ENCODE measurements at places on chromosomes 11 and 22.

DNA sequence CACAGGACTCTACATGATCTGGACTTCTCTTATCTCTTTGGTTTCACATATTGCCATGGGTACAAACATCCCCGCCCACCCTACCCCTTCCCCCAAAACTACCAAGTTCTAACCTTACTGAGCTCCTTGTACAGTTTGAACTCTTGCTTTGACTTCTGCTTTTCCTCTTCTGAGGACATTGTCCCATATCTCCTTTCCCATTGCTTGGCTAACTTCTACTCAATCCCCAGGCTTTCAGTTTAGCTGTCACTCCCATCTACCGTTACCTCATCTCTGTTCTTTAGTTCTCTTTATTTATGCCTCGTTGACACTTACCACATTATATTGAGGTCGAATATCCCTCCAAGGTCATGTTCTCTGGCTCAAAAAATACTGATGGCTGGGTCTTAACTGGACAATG is 393.5 kb upstream of the CADM1 start:
- no peak for DNase-seq

- DNase-seq: no peak
Observed at GRCh38 chr11:128283451-128283850, 303.9 kb downstream of the ETS1 start.

- DNase-seq: peak; percentile 52
Observed at GRCh38 chr11:18091731-18092130, 14.2 kb downstream of the SAAL1 start.

GRCh38 chr22:32686354-32686753 is 115.2 kb upstream of the TIMP3 start:
- peak; percentile 31 for DNase-seq

DNA sequence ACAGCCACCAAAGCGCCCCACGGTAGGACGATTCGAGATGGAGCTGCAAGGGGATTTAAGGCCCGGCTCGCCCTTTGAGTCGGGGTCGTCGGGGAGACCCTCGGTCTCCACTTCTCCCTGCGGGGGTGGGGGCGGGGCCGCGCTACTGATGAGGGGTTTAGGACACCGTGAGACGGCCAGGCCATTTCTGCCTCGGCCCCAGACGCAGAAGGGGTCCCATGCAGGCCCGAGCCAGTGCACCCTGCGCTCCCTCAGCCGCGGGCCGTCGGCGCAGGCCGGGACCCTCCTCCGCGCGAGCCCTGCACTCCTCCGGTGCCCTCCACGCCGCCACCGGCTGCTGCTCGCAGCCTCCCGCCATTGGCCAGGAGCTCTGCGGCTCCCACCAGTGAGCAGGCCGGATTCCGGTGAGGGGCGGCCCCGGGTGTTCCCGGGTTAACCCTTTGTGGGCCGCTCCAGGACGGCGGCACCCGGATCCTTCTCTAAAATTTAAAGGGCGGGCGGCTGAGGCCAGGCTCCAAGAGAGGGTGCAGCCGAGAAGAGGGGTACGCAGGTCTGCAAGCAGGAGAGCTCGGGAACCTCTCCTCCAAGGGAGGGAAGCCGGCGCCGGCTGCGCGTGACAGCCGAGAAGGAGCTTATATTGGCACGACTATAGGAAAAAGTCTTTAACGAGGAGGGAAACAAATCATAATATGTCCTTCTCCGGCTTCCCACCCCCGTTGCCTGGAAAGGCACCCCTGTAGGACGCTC is 18.0 kb downstream of the CREB3L1 start:
- DNase-seq: peak; percentile 95

DNA sequence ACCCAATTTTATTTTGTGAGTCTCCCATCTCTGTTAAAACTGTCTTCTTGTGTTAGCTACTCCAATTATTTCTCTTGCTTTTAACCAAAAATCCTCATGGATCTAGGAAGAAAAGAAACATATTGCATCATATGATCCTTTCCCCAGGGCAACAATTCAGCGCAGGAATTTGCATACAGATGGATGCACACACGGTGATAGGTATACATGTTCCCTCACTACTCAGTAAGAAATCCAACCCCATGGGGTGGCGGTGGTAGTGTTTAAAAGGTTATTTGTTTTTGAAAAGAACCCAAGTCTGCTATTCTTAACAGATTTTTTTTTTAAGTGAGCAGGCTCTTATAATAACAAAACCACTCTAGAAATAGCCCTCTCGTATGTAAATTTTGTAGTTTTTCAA is 4.2 kb upstream of the SYN3 start:
- no peak for DNase-seq

DNA sequence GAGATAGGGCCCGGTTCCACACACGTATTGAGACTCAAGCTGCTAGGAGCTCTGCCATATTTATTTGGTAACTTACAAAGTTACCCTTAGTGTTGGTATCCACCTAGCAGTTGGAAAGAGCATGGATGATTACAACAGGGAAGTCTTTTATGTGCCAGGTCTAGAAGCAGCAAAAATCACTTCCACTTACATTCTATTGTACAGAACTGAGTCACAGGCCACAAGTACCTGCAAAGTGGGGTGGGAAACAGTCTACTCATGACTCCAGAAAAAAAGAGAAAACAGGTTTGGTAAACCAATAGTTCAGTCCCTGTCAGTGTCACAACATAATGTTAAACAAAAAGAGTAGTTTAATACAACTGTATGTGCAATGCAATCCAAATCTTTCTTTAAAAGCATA is 279.6 kb upstream of the PITPNB start:
- DNase-seq: no peak

DNA sequence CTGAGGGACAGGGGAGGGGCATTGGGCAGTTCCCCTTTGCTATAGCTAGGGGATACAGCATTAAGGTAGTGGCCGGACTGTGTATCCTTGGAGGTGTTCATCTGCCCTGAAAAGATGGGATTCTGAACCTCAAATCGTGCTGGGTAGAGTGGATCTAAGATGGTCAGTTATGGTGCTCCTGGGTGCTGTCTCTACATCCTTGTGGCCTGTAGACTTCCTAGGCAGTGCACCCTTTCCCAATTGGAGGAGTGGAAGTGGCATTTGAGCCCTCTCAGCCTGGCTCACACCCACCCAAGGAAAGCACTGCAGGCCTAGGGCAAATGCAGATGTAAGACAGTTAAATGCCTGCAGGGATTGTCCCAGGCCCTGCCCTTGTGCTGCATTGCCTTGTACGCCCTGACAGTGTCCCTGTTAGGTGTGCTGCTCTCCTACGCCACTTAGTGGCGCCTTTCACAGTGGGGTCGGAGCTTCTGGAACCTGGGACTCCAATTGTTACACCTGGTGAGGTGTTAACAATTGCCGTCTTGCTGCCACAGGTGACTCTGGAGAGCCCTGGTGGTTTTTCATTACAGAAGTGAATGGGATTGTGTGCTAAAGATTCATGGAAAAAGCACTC is 35.0 kb downstream of the PPFIBP2 start:
- DNase-seq: no peak

- no peak for DNase-seq
Observed at GRCh38 chr11:103317118-103317517, 207.9 kb downstream of the DYNC2H1 start.

DNA sequence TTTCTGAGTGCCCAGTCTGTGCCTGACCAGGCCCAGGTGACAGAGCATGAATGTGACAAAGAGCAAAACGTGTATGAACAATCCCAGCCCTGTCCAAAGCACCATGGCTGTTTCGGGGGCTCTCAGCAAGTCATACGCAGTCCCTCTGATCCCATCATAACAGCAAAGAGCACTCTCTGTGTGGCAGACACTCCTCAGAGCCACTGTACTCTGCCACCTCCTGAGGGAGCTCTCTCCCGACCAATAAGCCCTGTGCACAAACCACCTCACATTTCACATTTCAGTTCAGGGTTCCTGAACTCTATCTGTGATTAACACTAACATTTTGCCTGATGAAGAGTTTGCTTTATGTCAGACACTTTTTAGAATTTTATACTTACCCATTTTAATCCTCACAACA is 6.6 kb downstream of the DGCR2 start:
- DNase-seq: peak; percentile 25

GRCh38 chr22:44753189-44754042 is 1.0 kb downstream of the ARHGAP8 start:
- DNase-seq: peak; percentile 88

- no peak for DNase-seq
Observed at GRCh38 chr11:88801484-88802123, 264.2 kb downstream of the GRM5 start.

DNA sequence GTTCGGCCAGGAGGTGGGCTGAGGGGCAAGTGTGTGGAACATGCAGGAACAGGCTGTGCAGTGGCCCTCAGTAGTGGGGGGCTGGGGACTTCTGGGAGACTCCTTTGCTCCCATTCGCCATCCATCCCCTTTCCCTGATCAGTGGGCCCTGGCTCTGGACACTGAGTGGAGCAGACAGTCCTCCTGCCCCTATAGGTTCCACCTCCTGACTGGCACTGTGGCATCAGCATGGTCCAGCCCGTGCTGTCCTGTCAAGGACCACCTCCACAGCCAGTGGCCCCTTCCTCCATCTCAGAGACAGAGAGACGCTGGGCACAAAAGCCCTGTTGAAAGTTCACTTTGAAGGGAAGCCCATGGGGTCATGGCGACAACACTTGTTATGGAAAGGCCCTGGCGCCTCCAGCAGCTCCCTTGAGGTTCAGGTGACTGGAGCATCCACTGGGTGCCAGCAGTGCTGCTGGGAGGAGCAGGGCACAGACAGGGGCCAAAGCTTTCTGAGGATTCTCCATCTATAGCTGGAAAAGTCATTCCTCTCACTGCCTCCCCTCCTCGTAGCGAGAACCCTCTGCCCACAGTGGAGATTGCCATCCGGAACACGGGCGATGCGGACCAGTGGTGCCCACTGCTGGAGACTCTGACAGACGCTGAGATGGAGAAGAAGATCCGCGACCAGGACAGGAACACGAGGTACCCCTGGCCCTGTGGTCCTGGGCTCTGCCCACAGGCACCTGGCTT is 5.6 kb downstream of the DERL3 start:
- no peak for DNase-seq

GRCh38 chr11:94928117-94928990 is 45.0 kb downstream of the CWC15 start:
- DNase-seq: no peak

GRCh38 chr22:43319661-43320486 is 23.3 kb downstream of the SCUBE1 start:
- no peak for DNase-seq

DNA sequence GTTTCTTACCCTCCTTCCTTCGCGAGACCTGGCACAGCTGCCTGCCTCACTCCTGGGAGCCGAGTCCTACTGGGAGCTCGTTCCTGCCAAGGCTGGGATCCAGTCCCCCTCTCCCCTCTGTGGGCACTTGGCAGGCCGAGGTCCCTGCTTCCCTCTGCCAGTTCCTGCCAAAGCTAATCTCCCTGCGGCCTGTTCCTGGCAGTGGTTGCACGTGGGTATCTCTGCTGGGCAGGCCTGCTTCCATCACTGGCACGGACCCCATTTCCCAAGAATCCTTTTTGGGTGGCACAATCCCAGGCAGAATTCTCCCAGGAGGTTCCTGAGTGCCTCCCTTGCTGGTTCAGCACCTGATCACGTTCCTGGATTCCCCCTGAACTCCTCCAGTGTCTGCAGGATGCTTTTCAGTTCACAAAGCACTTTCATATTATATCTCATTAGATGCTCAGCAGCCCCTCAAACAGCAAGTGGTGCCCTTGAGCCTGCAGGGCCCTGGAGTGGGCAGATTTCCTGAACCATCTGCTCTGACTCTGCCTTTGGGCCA is 96.5 kb downstream of the RRM1 start:
- no peak for DNase-seq

DNA sequence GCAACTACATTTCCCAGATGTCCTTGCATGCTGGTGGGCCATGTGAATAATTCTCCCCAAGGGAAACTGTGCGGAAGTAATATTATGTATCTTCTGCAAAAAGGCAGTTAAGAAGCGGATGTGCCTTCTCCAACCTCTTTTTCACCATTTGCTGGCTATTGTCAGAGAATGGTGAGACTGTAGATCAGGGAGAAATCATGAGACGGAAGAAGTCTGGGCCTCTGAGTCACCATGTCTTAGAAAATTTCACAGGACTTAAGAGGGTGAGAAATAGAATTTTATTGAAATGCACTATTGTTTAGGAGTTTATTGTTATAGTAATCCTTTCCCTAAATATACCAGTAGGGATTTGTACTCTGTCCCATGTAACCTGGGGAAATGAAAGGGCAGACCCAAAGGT is 298.7 kb upstream of the ZC3H12C start:
- no peak for DNase-seq

DNA sequence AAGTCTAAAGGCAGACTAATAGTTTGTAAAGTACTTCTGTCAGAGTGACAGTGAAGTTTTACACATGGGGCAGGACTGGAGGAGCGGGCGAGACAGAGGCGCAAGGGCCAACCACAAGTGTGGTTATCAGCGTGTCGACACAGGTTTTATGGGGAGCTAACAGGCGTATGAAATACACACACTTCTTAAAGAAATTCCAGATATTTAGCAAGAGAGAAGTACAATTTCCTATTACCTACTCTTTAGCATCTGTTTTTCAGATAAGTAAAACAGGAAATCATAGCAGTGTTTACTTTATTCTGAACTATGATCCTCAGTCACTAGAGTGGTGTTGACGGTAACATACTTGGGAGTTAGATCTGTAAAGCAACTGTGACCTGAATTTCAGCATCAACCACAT is 22.5 kb downstream of the VSIG10L2 start:
- peak; percentile 36 for DNase-seq

DNA sequence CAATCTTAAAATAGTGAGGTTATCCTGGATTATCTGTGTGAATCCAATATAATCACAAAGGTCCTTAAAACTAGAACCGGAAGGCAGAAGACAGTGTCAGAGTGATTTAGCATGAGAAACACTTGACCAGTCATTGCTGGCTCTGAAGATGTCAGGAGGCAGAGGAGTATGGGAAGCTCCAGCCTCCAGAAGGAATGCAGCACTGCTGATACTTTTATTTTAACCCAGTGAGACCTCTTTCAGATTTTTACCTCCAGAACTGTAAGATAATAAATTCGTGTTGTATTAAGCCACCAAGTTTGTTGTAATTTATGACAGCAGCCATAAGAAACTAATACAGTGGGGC is 134.4 kb upstream of the ZC3H12C start:
- DNase-seq: no peak

GRCh38 chr22:25156736-25157135 is 42.9 kb upstream of the CRYBB3 start:
- no peak for DNase-seq

DNA sequence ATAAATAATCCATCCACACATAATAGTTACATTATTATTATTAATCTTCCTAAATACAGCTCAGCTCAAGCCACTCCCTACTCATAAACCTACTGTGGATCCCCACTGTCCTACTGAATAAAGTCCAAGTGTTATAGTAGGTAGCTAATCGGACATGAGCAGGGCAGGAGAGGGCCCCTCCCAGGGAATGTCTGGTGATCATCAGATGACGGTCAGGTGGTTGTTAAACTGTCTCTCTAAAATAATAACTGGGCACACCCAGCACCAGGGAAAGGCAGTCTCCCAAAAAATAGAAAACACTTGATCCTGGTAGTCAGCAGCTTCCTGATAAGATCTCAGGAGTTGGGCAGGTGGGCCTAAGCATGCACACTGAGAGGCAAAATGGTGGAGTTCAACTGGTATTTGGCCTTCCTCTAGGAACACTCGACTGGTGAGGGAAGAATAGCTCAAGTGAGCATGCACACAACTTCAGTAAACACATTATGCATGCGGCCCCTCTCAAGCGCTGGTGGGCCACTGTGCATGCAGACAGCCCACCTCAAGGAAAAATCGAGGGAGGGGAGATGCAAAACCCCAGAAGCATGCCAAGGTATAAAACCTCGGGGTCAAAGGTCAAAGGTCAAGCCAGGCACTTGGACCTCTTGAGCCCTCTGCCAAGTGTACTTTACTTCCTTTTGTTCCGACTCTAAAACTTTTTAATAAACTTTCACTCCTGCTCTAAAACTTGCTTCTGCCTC is 65.0 kb downstream of the LRRC32 start:
- DNase-seq: no peak

GRCh38 chr11:75421035-75421602 is 11.9 kb downstream of the KLHL35 start:
- DNase-seq: no peak

GRCh38 chr11:22828373-22828772 is 1.2 kb downstream of the SVIP start:
- no peak for DNase-seq

Measured in cardiac muscle cell (in vitro differentiated cells and primary cell).